ENCODE measurements at places on chromosomes 16 and 17.

DNA sequence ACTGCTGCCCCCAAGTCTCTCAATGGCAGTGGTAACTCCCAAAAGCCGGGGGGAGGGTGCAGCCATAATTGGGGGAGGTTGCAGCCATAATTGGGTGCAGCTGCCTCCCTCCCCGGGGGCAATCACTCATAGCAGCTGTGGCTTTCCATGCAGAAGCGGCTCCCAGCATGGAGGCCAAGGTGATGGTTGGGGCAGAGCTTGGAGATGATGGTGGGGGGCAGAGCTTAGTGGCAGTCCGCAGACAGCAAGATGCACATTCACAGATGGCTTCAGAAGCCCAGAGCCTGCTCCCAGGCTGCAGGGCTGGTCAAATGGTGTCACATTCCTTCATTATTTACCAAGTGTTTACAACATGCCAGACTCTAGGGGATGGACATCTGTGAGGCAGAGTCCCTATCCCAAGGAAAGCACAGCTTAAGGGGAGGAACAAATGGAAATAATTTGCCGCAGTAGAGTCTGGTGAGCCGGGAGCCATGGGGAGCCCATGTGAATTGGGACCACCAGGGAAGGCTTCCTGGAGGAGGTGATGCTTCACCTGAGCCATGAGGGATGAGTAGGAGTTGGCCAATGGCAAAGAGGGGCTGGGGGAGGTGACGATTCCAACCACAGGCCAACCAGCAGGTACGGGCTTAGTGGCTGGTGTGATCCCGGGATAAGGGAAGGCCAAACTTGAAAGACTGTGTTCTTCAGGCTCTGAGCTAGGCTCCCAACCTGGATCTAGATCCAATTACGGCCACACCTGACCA, 8.1 kb downstream of the DOC2B start:
- no peak for DNase-seq

DNA sequence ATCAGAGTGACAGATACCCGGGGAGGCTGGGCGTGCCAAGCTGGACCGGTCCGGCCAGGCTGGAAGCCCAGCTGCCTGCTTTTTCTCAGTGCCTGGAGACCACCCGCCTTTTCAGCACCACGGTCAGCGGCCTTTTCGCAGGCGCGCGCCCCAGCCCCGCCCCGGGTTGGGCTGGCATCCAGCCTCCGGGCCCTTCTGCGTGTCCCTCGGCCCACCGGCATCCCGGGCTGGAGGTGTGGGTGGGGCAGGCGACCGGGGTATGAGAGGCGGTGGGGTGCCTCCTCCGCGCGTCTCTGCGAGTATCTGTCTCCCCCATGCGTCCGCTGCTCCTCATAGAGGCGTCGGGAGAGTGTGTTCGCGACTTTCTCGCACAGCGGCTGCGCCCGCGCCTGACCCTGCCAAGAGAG, 102.5 kb downstream of the MRM1 start:
- no peak for DNase-seq

DNA sequence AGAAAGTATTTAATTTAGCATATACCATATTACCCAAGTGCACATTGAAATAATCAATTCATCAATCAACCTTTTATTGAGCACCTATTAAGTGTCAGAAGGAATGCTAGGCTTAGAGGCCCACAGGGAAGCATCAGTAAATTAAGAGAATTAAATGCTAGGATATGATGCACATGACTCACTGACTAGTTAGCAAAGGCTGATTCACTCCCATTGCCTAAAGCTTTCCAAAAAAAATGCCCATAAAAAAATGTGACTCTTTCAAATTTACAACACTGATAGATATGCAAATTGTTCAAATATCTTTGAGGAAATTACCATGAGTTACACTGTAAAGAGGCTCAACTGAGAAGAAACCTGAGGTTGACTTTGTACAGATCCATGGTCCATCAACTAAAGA, 883.3 kb downstream of the CDH11 start:
- no peak for DNase-seq

- no peak for DNase-seq
Observed at GRCh38 chr16:10885246-10885645, 8.2 kb downstream of the CIITA start.

DNA sequence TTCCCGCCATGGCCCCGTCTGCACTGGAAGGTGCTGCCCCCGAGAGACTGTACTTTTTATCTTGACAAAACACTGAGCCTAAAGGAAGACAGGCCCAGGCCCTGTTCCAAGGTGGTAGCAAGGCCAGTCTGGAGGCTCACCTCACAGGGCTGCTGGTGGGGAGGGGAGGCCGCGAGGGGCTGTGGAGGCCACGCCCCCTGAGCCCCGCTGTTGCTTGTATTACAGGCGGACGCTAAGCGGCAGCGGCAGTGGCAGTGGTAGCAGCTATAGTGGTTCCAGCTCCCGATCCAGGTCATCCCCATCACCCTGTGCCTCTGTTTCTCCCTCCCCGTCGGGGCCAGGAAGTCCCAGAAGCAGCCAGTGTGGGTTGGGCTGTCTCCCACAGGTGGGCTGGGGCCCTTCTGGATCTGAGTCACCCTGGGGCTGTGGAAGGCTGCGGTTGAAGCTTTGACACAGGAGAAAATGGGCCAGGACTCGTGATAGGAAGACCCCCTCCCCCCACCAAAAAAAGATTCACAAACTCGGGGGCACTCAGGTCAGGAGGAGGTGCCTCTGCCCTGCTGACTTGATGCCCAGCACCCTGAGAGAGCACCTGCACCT, 13.3 kb upstream of the IL17C start:
- no peak for DNase-seq

- DNase-seq: no peak
Observed at GRCh38 chr16:749010-749409, 8.2 kb upstream of the CIAO3 start.

GRCh38 chr16:59212492-59213024, 478.4 kb upstream of the GOT2 start:
- no peak for DNase-seq

GRCh38 chr17:61469949-61470348, 17.7 kb downstream of the TBX4 start:
- DNase-seq: no peak

DNA sequence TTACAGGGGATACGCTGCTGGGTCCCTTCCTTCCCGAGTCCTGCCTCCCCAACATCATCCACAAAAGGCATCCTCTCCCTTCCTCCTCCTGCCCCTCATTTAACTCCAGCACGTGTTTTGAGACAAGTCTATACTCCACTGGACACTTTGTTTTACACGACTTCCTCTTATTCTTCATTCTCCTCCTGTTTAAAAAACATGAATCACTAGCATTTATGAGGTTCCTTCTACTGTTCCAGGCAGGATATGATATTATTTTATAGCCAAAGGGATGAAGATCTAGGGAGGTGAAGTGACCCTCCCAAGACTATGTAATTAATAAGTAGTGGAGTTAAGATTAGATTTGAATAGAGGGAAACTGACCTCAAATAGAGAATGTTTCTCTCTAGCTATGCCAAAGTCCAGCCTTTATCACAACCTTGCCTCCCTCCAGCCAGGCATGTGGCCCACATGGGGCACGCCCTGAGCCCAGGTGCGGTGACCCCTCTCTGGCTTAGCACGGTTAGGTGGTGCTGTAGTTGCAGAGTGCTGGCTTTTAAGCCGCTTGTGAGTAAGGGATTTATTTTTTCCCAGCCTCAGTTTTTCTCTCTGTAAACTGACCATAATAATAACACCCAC, 1.3 kb upstream of the HSD17B2 start:
- no peak for DNase-seq

DNA sequence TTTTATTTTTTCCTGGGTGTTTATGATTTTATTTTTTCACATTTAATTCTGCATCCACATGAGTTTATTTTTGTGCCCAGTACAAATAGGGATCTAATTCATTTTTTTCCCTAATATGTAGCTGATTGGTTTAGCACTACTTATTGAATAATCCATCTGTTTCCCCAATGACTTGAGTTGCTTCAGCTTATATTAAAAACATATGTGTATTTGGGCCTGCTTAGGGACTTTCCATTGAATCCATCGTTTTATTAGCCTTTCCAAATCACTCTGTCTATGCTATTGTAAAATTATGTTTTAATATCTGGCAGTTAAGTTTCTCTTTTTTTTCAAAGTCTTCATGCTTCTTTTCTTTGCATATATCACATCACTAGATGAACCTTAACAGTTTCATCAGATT, 42.2 kb downstream of the WWP2 start:
- DNase-seq: no peak

GRCh38 chr16:69861292-69862030, 89.7 kb upstream of the CLEC18A start:
- DNase-seq: no peak

DNA sequence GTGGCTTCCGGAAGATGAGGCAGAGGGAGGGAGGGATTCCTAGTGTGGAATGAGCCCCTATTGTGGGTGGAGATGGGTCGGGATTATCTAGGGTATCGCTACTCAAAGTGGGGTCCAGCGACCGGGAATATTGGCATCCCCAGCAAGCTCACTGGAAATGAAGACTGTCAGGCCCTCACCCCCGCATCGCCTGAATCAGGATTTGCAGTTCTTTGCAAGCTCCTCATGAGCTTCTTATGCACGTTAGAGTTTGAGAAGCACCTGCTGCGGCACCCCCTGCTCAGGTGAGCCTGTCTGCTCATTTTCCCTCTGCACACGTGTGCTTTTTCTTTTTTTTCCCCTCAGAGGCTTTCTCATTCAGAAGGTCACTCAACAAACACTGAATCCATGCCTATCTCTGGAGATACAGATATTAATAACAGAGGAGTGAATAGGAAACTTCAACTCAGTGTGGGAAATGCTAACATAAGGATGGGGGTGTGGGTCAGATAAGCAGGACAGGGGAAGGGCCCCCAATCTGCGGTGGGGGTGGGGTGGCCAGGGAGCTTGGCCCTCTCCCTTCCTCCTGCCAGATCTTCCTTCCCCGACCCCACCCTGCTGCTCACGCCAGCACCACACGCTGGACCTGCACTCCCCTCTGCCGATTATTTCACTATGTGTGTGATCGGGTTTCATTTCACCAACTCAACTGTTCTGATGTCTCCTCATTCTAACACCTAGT, 67.7 kb upstream of the NFAT5 start:
- no peak for DNase-seq
